ENCODE measurements at places on chromosomes 6 and 20.

DNA sequence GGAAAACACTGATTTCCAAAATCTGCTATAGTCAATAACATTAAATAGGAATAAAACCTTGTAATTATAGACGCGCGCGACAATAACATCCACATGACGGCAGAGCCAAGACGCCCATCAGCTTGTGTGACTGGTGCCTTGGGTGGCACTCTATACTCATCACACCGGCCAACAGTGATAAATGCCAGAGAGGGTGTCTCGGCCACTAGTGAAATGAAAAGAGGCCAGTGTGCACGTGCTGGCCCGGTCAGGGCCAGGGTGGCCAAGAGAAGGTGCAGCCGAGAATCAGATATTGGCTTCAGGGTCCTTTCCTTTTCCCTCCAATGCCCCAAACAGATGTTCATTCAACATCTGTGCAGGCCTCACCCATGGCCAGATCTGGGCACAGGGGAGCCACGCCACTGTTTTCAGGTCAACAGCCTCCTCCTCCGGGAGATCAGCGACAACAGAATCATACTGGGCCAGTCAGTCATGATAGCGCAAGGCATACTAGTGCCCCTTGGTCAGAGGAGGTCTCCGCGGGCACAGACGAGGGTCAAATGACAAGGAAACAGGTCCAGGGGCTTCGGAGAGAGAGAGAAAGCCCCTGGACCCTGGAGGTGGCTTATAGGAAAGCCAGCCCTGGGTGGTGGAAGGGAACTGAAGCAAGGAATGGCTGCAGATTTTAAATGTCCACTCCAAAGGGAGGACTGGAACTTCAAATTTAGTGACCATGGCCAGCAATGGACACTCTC, 134.5 kb downstream of the PRND start:
- DNase-seq, result no peak

DNA sequence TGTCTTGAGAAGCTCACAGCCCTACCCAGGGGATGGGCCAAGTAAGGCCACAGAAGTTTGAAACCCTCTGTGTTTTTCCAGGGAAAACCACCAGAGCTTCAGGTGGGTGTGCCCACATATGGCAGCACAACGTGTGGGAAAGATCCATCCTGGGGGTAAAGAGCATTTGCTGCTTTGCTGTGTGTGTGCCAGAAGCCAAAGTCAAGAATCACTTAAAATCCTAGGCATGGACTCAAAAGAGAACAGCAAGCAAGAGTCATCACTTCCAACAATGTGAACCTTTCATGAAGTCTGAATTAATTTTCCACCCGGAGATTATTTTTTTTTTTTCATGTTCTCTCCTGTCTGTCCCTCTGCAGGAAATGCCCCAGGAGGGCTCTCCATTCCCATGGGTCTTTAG, 308.2 kb upstream of the SGK1 start:
- no peak for DNase-seq

DNA sequence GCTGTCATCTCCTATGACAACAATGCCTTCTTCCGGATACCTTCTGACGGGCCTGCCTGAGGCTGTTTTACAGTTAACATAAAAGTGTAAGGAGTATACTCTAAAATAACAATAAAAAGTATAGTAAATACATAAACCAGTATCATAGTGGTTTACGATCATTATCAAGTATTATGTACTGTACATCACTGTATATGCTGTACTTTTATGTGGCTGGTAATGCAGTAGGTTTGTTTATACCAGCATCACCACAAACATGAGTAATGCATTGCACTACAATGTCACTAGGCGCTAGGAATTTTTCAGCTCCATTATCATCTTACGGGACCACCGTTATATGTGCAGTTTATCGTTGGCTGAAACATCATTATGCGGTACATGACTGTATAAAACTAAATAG, 76.5 kb downstream of the VEGFA start:
- DNase-seq, result no peak

DNA sequence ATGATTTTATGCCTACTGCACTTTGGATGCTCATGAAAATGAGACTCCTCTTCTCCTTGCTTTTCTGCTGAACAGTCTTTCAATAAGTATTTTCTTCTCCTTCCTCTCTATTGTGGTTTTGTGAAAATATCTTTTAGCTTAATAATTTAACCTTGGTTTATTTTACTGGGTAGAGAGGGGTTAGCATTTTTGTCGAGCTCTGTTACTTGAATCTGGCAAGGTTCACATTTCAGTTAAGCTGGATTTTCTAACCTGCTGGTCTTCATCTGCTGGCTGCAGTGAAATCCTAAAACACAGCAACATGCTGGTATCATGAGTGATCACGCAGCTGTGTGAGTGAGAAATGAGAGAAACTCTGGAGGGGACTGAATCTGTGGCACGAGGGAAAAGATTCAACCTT, 222.7 kb upstream of the NOX3 start:
- no peak for DNase-seq

DNA sequence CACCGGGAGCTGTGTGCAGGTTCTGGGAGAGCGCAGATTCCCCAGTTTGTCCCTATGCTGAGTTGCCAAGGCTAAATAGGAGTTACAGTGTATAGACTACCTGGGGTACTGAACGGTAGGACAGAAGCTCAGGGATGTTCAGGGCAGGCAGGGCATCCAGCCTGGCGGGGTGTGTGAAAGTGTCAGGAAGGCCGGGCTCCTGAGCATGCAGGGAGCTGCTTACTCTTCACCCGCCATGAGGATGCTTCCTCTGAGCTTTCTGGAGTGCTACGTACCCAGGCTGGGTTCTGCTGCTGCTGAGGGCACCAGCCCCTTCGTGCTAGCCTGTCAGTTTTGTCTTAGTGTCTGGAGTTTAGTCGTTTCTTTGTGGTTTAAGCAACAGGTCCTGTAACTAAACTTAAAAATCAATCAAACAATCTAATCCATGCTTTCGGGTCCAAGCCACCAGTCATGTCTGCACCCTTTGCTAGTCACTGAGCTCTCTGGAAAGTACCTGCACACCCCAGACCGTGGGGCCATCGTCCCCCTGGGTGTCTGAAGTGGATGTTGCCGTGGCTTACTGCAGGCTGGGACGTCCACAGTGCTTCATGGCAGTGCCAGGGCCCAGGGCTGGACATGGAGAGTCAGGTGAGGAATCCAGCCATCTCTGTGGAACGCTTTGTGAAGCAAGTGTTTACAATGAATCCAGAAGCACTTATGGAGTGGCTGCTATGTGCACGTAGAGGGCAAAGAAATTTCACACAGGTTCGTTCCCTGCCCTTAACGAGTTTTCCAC, 220.3 kb upstream of the SNX9 start:
- DNase-seq, result no peak

Measured in GM13976 (cell line).